Uterus (tissue), 4 donors: ENCODE measurements at places on chromosomes 1 and 21.
A peak's percentile ranks its signal among the peaks of the same experiment; 100 is the strongest.

DNA sequence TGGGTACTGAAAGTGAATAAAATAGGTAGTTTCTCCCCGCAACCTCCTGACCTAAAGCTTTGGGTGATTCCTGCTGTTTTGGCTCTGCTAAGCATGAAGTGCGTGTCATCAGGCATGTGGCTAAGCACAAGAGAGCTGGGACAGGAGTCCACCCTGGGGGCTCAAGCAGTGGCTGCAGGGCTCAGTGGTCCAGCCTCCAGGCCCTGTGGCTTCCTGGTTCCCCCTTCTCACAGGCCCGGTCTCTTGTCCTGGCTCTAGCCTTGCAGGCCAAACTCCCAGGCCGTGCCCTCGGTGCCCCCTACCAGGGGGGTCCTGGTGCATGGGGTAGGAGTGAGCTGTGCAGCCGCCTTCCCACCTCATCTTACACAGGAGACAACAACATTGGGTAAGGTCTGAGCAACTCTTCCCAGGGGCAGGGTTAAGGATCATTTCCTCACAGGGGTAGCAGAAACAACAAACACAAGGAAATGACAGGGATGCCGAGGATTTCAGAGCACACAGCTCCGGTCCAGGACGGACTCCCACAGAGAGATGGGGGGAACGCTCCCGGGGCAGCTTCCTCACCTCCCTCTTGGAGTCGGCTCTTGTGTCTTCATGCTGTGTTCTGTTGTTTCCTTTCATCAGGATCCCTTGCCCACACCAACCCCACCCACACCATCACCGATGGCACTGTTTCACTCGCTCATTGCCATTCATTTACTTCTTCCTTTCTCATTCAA, 19.8 kb upstream of the SLC2A1 start:
- no peak for DNase-seq

DNA sequence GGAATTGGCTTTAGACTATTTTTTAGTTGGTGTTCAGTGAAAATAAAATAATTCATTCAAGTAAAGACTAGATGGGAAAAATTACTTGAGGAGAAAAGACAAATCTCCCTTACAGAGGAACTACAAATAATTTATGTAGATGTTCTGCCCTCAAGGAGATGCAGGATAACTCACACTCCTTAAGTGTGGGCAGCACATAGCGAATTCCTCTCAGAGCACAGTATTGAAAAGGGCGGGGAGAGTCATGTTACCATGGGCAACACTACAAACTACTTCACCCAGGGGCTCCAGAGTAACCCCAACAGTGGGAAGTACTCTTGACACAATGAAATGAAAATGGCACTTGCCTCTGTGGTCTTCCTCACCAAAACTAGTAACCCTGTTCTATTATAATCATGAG, 20.6 kb upstream of the LAMC2 start:
- no peak for DNase-seq

GRCh38 chr1:155226910-155227260, 18.4 kb downstream of the MTX1 start:
- no peak for DNase-seq

DNA sequence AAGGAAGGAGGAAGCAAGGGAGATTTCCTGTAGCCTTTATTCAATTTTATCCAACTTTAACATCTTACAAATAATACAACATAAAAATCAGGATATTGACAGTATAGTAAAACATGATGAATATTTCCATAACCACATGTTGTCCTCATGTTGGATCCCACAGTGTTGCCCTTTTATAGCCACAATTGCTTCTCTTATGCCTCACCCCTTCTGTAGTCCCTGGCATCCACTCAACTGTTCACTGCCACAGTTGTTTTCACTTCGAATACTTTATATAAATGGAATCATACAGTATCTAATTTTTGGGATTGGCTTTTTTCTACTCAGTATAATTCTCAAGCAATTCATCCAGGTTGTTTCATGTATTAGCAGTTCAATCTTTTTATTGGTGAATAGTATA, 44.8 kb downstream of the SRSF11 start:
- DNase-seq = no peak

GRCh38 chr1:235953801-235954200, 87.1 kb upstream of the LYST start:
- DNase-seq = no peak

DNA sequence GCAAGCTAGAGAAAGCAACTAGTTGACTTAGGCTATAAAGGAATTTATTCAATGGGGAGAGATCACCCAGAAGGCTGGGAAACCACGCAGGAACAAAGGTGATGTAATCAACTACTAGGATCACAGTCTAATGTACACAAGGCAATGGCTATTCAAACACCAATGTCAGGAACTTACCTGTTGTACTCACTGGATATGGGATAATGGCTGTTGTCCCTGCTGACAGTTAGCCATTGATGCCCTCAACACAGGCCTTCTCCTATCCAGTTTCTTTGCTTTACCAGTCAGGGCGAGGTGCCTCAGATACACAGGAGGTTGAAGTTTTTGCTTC, 32.3 kb downstream of the C21orf91 start:
- no peak for DNase-seq

GRCh38 chr1:109467301-109467777, 993 bp downstream of the SYPL2 start:
- DNase-seq = peak; percentile 21

DNA sequence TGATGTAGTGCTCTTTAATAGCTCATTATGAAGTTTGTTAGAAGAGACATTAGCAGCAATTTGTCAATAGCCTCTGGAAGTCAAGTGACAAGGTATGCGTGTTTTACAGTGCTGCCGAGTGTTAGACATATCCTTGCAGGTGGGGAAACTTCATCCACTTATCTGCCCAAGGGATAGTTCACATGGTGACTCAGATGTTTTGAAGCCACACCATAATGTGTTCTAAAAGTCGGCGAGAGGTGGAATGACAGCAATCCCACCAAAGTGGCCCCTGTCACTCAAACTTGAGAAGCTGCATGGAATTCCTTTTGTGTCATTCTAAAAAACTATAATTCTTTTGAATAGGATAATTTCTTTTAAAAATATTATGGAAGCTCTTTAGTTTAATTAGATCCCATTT, 98.1 kb downstream of the RUNX1 start:
- no peak for DNase-seq

GRCh38 chr1:221462345-221462744, 279.5 kb downstream of the DUSP10 start:
- no peak for DNase-seq
